ENCODE measurements at places on chromosomes 6 and 20.

- no peak for DNase-seq
Measured at GRCh38 chr6:108660251-108660650, 99.5 kb downstream of the FOXO3 start.

DNA sequence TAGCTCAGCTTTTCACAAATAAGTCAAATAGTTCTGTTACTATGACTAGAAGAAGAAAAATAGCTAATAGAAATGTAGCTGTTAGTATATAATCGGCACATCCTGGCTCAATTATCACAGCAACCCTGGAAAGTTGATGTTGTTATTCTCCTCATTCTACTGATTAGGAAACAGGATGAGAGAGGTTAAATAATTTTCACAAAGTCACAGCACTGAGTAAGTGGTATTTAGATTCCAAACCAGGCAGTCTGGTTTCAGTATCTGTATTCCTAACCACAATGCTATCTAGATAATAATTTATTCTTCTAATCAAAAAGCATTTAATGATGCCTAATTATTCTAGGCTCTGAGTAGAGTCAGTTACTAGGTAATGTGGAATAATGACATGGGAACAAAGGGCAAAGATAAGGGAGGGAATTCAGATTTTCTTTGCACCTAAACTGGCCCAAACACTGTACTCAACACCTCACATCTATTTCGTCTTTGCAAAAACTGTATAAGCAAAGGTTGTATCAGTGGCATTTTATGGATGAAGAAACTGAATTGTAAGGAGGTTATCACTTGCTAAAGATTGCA, 51.3 kb downstream of the PDE7B start:
- DNase-seq: peak; percentile 45

GRCh38 chr20:8428988-8429387, 296.9 kb downstream of the PLCB1 start:
- no peak for DNase-seq

DNA sequence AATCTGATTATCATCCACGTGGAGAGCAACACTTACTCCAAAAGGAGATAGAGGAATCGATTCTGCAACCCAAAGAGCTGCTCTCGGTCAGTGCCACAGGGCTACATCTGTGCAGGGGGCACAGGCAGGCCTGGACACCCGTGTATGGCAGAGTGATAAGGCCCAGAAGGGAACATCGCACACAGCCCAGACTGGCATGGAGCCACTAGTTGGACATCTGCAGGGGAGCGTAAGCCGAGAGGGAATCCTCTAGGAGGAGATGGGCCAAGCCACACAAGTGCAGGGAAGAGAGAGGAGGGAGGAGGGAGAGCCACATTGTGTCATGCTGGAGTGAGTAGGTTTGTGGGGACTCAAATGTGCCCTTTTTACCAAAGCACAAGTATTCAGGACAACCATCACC, 50.4 kb upstream of the ENTPD6 start:
- no peak for DNase-seq

GRCh38 chr6:135397172-135397952, 100.2 kb downstream of the AHI1 start:
- DNase-seq: no peak

DNA sequence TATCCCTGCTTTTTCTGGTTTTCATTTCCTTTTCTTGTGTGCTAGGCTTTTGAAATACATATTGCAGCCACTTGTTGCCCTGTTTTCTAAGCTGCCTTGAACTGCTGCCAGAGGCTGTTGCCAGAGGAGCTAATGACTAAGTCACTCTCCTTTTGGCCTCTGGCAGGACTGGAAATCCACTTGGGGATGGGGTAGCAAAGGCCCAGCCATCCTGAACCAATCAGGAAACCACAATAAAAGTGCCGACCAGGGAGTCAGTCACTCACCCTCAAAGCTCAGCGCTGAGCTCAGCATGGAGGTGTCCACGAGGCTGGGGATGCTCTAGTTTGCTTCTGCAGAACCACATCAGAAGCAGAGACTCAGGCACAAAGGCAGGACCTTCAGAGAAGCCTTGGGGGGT, 813.0 kb downstream of the DHX35 start:
- DNase-seq: peak; percentile 88

- DNase-seq: peak; percentile 17
Measured at GRCh38 chr6:12709556-12710232, 6.9 kb upstream of the PHACTR1 start.

DNA sequence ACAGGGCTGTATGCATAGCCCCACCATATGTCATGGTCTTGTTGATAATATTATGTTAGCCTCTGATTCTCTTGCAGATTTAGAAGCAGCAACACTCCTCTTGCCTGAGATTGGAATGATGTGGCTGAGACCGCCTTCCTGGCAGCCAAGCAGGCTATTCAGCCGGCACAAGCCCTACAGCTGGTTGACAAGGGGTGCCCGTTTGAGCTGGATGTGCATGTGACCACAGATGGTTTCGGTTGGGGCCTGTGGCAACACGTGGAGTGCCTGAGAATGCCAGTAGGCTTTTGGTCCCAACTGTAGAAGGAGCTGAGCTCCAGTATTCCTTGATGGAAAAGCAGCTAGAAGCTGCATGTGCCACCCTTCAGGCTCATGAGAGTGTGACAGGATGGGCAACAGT, 303.6 kb upstream of the POU3F2 start:
- DNase-seq: no peak

- DNase-seq: no peak
Measured at GRCh38 chr20:50218987-50219435, 28.4 kb downstream of the CEBPB start.
